ENCODE measurements at places on chromosomes 2 and 18. TPM values are rescaled to one million over a fixed set of nuclear protein-coding genes. Genes with fewer than 3 reads are reported as not detected.

SH3RF3 gene
- total RNA-seq = 8.4 TPM

GCKR gene
- total RNA-seq = 0.17 TPM

EVA1A gene
- total RNA-seq = 32.1 TPM

CCDC74B gene
- total RNA-seq = 4.8 TPM

FAM210A gene
- total RNA-seq = 22.0 TPM

GALNT13 gene
- total RNA-seq = 0.17 TPM

SH3BP4 gene
- 67.5 TPM for total RNA-seq

FTCDNL1 gene
- 3.3 TPM for total RNA-seq

All from smooth muscle cell of trachea (primary cell).